ENCODE measurements at places on chromosomes 2 and 18.

DNA sequence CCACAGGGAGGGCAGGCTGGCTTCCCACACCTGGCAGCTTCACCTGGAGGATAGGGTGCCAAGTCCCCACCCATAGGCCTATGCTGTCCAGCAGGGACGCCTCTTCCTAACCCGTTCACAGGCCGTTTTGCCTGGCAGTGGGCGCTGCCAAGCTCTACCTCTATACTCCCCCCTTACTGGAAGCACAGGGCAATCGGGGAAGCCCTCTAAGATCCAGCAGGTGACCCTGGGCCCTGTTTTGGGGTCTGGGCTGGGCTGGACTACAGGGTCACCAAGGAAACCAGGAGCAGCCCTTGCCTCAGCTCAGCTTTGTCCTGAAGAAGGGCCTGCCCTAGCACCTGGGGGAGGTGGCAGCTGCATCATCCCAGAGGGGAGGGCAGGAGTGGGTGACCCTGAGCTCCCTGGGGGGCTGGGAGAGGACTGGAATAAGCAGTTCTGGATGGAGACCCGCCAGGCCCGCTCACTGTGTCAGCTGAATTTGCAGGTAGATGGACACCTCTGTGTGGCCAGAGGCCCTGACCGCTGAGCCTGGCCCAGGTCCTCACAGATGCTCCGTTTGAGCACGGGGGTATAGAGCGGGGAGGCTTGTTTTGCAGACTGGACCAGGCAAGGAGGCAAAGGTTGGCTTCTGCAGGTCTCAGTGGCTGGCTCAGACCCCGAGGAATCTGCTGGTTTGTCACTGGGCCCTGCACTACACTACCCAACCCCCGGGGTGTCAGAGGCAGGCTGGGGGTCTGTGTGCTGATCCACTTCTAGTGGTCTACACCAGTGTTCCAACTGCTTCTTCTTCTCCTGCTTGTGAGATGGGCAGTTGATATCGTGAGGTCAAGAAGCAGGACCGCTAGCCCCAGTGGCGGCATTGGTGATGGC, 163.1 kb downstream of the ASB1 start:
- no peak for DNase-seq

- no peak for DNase-seq
Measured at GRCh38 chr2:72118951-72119350, 28.7 kb downstream of the CYP26B1 start.

GRCh38 chr2:128668946-128669345, 350.3 kb upstream of the HS6ST1 start:
- DNase-seq, result no peak

DNA sequence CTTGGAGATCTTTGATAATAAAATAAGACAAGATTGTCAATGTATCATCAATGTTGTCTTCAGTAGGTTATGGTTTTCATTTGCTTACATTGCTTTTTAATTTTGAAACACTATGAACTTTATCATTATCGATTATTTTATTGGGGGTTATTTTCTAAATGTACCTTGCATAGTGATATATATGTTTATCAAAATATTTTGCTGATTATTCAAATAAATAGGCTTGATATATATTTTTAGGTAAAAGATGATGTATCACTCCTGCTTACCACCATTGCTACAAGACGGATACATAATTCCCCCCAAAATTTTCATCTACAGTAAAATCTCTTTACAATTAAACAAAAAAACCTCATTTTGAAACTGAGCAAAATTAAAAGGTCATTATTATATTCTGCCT, 293.8 kb downstream of the SUCLG1 start:
- no peak for DNase-seq

DNA sequence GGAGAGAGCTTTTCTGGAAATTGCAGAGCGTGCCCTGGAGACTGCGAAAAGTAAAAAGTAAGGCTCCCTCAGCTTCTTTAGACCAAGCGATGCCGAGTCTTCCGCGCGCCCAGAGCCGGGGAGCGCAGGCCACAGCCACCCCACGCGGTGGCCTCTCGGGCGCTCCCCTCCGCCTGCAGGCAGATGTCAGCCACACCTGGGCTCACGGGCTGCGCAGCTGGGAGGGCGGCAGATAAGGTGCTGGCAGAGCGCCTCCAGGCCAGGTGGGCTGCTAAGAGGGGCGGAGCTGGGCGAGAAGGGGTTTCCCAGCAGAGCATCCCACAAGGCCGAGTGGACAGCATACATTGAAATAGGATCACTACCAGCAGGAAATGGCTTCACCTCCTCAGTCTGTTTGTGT, 81.7 kb downstream of the ARHGEF4 start:
- no peak for DNase-seq

DNA sequence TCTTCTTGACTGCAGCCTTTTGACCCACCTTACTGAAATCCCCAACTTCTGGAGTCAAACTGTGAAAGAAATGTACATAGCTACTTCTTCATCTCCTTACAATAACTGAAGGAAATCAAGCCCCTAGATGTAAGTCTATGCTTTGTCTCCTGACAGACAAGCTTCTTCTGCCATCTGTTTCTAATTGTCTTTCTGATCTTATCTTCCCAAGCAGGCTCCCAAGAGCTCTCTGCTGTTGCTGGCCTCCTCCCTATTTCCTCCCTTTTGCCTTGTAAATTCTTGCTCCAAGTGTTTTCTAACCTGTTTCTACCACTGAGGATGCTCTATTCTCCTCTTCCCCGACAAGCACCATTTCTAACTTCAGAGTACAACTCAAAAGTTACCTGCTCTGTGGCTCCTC, 77.4 kb upstream of the OSR1 start:
- no peak for DNase-seq

- no peak for DNase-seq
Measured at GRCh38 chr2:53188851-53189510, 578.6 kb upstream of the CHAC2 start.

GRCh38 chr2:44840503-44840850, 101.0 kb upstream of the SIX3 start:
- no peak for DNase-seq

- no peak for DNase-seq
Measured at GRCh38 chr2:207869784-207870778, 100.4 kb upstream of the FZD5 start.

- no peak for DNase-seq
Measured at GRCh38 chr18:74292541-74292858, 737 bp upstream of the CYB5A start.

DNA sequence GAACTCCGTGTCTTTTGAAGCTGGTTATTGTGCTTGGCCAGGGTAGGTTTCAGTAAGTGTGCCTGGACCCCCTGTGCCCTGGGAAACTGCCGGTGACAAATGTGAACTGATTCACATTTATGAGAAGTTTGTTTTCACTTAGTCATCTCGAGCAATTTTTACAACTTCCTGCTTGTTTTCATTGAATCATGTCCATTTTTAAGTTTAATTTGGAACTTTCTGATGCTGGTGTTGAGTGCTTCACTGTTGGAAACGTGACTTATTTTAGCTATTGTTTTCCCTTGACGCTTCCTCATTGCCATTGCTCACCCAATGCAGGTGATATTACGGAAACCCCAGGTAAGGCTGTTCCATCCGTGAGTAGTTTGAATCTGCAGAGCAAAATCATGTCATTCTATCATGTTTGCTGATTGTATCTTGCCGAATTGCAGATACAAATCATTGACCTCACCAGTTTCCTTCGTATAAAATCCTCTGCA, 97.2 kb downstream of the RTN4 start:
- DNase-seq, result no peak

DNA sequence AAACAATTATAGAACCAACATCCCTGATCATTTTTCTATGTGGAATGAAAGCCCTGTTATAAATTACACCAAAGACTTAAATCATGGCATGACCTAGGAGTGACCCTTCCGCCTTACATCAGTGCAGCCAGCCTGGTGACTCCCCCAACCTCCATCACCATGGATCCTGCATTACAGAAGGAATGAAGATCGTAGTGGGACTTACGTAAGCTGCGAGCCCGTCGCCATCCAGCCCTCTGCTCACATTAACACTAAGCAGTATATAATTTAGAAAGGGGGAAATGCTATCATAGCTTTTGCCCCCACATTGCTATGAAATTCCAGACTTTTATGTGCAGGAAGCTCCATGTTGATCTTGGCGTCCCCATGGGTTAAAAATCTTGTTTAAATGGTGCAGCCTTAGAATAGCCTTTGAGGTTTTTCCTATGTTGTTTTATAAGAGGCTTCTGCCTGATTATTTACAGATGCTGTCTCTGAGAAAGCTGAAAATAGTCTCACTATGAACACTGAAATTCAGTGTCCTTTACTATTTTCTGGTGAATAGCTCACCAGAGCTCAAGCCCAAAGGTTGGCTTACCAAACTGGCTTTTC, 76.3 kb downstream of the COLEC12 start:
- no peak for DNase-seq

DNA sequence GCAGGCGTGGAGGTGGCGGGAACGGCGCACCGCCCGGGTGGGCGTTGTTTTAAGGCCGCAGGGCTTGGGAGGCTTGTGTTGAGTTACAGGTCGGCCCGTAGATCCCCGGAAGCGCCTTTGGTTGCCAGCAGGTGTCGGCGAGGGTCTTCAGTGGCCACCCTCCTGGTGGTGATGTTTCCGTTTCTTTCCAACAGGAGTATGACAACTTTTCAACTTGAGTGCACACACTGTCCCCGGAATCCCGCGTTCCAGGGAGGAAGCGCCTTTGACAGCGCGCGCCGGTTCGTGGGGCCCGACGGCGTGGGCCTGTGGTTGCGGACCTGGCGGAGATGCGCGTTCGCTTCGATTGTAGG, 1.0 kb upstream of the HDAC4 start:
- no peak for DNase-seq

DNA sequence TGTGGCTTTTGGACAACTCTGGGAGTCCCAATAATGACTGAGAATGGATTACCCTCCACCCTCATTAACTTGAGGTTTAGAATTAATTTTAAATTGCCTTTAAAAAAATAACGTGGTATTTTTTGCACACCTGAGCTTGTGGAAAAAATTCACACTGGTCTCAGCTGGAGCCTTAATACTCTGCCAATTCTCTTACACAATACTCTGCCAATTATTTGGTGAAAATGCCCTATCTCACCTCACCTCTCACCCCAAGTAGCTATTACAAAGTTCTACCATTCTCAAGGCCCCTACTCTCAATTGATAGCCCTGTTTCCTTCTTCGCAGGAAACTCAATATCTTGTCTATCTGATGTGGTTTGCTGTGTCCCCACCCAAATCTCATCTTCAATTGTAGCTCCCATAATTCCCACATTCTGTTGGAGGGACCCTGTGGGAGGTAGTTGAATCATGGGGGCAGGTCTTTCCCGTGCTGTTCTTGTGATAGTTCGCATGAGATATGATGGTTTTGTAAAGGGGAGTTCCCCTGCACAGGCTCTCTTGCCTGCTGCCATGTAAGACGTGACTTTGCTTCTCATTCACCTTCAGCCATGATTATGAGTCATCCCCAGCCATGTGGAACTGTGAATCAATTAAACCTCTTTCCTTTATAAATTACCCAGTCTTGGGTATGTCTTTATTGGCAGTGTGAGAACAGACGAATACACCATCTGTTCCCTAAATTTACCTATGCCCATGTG, 27.4 kb upstream of the C2orf69 start:
- no peak for DNase-seq

- DNase-seq, result no peak
Measured at GRCh38 chr2:1687254-1687653, 57.1 kb downstream of the PXDN start.
